Stimulated activated CD4-positive, alpha-beta T cell treated with anti-CD3 and anti-CD28 coated beads, TNF-alpha, amount 100 ng/mL, for 24 hours (primary cell): ENCODE measurements at places on chromosomes 7 and 10.

DNA sequence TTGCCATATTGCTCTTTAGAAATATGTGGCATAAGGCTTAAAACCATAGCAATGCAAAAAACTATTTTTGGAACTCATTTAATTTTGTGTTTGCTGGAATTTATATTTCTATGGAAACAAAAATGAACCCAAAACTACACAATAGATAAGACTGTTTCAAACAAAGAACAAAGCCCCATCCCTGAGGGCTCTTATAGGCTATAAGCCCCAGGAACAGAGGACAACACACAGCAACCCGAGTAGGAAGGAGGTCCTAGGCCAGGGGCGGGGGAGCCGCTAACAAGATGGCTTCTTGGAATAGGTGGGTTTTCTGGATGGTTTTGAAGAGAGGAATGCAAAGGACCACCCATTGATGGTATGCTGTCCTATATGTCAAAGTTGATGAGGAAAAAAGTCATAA is 8.6 kb downstream of the COL28A1 start:
- no peak for DNase-seq

DNA sequence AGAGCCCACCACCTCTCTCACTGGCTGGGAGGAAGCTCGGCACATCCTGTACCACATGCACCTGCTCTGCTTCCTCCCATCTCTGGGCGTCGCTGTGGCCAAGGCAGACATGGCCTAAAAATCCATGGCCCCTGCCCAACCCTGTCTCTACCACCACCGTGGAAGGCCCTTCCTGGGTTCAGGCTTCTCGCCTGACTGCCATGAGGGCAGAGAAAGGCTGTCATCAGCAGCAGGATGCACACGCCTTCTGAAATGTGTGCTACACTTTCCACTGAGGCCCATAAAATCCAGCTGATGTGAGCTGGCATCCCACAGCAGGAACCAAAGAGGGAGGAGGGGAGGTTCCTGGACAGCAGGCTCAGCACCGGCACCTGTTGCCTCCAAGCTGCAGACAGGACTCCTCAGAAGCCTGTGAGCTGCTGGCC is 93.4 kb downstream of the PTPRN2 start:
- no peak for DNase-seq

GRCh38 chr7:142863891-142864685 is 9.2 kb downstream of the EPHB6 start:
- DNase-seq: no peak

DNA sequence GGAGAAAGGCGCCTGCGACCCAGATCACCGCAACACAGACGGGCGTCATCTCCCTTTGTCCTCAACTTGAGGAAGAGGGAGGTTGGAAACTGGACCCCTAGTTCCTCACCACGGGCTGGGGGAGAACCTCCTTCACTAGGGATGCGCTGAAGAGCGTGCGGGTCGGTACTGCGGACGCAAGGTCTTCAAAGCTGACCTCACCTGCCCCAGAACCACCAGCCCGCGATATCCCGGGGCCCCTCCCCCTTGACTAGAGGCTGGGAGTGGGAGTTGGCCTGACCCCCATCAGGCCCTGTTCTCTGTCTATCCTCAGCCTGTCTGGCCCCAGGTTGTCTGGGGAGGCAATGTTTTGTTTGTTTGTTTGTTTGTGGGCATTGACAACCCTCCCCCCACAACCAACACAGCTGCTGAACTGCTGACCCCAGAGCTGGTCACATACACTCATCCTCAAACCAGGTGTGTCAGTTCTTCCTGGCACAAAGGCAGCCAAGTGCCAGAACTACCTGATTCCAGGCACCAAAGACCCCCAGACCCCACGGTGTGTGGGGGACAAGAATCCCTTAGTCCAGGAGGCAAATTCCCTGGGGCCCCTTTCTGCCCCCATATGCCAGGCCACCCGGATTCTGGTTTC is 2.9 kb downstream of the NPM3 start:
- DNase-seq: no peak

- DNase-seq: no peak
Observed at GRCh38 chr10:46559231-46559671, 2.8 kb upstream of the GPRIN2 start.

DNA sequence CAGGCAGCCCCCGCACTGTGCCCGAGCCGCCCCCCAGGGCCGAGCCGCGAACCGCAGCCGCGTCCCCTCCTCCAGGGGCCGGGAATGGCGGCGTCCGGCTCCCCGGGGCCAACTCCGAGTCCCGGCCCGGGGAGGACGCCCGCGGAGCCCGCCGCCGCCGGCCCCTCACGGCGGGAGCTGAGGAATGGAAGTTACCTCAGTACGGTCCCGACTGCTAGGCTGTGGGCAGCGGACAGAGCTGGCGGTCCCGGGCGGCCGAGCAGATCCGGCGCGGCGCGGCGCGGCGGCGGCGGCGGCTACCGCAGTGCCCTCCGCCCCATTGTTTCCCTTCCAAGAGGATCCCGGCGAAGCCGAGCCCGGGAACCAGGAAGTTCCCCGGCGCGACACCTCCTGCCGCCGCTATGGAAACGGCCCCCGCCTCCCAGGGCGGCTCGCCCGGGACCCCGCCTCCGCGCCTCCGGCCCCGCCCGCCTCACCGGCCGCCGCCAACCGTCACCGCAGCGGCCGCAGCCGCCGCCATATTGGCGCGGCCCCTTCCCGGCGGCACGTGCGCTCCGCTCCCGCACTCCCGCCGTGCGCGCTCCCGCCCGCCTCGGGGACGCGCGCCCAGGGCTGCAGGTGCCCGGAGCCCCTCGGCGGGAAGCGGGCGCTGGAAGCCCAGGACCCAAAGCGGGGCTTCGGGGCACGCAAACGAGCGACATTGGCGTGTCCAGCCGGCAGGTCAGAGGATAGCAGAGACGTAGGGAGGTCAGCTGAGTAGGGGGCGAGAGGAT is at the start of gene USP6NL:
TSS of gene USP6NL (minus strand) at position 403 of the 773 bp plus-strand sequence. CDS start 14,016 bp downstream, outside the sequence.
- DNase-seq: peak; percentile 51
